ENCODE measurements at places on chromosomes 7 and 10.

DNA sequence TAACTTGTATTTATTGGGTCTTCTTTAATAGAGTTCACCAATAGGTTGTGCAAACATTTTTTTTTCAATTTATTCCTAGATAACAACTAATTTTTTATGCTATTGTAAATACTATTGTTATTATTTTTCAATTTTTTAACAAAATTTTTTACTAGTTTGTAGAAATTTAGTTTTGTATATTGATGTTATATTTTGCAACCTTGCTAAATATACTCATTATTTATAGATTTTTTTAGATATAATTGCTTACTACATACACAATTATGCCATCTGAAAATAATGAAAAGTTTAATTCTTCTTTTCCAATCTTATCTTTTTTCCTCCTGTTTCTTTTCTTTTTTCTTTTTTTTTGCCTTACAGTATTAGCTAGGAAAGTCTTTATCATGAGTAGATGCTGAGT, 216.9 kb downstream of the SLC25A13 start:
- DNase-seq = no peak

GRCh38 chr7:158446281-158446680, 141.3 kb downstream of the PTPRN2 start:
- DNase-seq = no peak

DNA sequence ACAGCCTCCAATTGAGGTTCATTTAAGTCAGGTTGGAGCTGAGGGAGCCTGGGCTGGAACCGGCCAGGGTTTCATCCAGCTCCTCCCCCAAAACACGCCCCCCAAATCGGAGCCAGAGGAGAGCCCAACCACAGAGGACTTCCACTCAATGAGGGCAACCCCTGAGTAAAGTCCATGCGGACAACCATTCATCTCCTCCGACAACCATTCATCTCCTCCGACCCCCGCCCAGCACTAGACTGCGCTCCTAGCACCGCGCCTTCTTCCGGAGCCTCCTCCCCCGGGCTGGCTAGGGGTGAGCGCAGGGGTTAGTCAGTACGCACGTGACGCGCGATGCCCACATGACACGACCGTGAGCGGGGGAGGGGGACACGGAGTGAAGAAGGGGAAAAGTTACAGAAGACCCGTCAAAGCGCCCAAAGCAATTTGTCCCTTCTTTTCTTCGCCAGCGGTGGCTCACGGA, 1.4 kb downstream of the MAGI2 start:
- peak; percentile 86 for DNase-seq

GRCh38 chr7:158512869-158513268, 74.8 kb downstream of the PTPRN2 start:
- DNase-seq = no peak

DNA sequence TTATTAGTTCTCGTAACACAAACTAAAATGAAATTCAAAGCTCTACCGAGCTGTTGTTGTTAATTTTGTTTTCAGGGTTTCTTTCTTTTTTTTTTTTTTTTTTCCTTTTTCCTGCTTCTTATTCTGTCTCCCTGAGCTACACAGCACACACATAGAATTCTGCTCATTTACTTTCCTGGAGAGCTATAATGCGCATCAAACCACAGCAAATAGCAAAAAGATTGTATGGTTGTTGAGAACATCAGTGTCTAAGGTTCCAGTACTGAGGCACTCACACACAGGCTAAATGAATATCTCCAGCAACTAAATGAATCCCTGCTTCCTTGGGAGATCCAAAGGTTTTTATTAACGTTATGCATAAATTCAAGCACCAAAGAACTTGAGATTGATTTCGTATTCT, 418.3 kb downstream of the PLXDC2 start:
- no peak for DNase-seq

DNA sequence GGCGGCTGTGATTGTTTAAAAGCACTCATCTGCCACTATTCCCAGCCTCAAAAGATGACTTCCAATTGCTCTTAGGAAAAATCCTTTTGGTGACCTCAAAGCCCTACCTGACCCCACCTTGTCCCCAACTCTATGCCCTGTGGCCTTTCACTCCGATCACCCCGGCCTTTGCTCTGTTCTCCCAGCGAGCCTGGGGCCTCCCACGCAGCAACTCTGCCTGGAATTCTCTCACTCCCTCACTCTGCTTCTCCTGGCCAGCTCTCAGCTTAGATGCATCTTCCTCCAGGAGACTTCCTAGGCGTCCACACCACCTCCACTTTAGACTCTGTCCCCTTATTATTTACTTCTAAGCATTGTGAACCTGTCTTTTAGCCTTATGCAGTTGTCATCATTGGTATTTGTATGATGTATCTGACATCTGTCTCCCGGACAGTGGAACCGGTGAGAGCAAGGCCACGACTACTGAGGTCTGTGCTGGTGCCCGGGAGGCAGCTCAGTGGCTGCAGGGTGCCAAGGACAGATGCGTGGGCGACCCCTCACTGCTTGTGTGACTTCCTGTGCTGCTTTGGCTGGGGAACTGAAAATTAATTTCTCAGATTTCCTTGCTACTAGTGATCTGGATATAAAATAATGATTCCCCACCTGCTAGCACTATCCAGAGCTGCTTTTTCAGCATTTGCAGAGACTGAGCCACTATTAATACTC, 63.0 kb downstream of the PIP4K2A start:
- DNase-seq = no peak

GRCh38 chr7:131727189-131727588, 170.8 kb upstream of the PODXL start:
- DNase-seq = no peak

- no peak for DNase-seq
Observed at GRCh38 chr10:111379534-111380187, 302.8 kb downstream of the ADRA2A start.

DNA sequence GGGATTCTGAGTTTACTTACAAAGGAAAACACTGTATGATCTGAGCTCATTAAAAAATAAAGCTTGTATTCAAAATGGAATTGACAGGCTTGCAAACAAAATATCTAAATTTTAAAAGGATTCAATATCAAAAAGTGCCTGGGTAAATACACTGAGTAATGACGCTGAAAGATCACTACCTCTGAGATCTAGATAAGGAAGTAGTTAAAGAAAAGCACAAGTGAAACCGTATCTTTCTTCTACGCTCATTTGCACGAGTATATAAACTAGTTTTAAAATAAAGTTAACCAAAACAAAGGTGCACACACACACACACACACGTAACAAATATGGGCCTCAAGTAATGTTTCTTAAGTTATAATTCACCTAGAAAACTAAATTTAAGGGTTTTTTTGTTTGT, 93.4 kb downstream of the SNX13 start:
- no peak for DNase-seq

- DNase-seq = no peak
Observed at GRCh38 chr10:11003679-11004078, 14.0 kb upstream of the CELF2 start.

GRCh38 chr10:62759599-62760175, 44.8 kb upstream of the ADO start:
- DNase-seq = no peak

DNA sequence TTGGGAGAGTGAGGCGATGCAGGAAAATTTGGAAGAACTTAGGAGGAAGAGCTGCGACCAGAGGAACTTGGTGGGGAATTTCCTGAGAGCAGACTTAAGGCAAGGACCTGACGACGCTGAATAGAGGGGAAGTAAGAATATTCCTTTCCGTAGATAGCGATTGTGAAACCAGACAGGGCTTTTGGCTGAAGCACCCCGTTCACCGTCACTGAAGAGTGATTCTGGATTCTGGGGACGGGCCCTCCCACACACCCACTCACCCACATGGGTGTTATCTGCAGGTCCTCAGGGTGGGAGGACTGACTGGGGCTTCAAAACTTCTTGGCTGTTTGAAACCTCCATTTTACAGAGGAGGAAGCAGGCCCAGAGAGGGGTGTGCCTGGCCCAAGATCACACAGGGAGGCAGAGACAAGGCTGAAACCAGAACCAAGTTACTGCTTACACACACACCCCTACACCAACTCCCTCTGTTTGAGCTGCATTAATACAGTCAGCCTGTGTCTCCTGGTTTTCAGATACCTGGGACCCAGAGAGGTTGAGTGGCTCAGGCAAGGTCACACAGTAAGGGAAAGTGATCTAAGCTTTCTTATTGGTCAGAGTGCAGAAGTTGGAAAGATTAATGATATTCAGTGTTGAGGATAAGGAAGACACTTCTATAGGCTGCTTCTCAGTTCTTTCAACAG, 37.2 kb upstream of the CDH23 start:
- no peak for DNase-seq

- DNase-seq = no peak
Observed at GRCh38 chr10:34089253-34089652, 725.8 kb downstream of the PARD3 start.

GRCh38 chr7:123131140-123131539, 68.6 kb downstream of the SLC13A1 start:
- DNase-seq = no peak

GRCh38 chr10:86293396-86293791, 73.2 kb downstream of the GRID1 start:
- no peak for DNase-seq

DNA sequence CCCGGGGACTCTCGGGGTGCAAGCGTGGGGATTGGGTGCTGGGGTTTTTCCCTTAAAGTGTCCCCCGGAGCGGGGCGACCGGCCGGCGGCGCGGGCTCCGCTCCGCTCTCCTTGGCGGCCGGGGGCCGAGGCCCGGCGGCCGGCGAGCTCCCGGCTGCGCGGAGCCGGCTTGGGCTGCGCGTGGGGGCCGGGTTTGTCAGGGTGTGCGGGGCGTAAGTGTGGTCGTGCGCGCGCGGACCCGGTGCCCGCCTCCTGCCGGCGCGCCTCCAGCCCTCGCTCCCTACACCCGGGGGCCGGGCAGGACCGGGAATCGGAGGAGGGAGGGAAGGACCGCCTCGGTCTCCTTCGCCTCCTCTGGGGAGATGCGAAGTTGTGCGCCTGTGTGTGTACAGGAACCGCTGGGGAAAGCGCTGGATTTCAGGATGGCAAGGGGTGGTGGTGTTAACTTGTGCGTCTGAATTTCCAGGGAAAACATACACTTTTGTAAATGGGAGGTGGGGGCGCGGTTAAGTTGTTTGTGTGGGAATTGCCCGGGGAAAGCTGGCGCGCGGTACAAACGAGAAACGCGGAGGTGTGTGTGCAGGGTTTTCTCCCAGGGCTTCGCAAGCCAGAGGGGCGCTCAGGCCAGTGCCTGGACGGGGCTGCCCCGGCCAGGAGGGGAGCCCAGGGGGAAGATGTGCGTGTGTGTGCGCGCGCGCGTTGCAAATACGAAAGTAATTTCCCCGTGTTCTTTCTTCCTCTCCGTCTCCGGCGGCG, 737 bp downstream of the ZMIZ1 start:
- peak; percentile 88 for DNase-seq

DNA sequence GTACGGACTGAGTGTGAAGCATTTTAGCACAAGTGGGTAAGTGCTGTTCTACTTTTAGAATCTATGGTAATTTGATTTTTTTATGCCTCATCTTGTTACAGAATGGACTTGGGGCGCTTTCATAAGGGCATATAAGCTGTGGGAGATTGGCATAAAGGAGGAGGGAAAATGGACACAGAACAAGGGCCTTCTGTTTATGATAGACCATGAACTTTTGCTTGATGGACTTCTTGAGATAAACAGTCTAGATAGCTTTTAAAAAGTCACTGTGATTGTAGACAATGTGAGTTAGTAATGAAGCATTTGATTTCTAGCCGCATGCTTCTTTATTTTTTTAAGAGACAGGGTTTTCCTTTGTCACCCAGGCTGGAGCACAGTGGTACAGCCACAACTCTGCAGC, 2.0 kb downstream of the ZSCAN21 start:
- DNase-seq = no peak

DNA sequence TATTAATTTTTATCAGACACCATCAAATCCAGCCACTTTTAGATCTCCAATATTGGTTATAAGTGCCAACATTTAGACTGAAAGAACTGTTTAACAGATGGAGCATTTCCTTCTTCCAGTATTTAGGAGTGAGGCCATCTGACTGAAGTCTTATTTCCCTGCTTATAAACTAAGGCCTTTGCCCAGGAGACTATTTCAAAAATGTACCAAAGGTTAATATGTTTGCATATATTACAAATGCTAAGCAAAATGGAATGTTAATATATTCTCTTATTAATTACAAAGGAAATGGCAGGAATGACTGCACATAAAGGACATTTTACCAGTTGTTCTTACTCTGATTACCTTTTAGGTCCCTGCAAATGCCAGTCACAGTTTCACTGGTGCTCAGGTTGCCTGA, 238.9 kb upstream of the PLXNA4 start:
- DNase-seq = no peak

DNA sequence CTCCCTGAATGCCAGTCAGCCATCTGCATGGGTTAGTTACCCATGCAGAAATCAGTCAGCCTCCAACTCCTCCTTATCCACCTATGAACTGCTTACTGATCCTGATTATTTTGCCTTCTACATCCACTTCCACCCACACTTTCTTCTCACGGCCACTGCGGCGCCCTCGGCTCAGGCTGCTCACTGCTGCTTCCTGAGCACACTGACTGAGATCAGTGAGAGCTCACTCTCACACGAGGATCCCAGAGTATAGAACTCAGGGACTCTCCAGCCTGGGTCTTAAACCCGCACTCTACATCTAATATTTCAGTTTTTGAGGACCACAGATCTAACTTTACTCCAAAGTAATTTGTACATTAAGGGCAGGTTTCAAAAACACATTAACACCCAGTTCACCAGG, 64.4 kb downstream of the GRB10 start:
- peak; percentile 33 for DNase-seq

GRCh38 chr7:44063547-44063893, 1.8 kb downstream of the PGAM2 start:
- DNase-seq = no peak

DNA sequence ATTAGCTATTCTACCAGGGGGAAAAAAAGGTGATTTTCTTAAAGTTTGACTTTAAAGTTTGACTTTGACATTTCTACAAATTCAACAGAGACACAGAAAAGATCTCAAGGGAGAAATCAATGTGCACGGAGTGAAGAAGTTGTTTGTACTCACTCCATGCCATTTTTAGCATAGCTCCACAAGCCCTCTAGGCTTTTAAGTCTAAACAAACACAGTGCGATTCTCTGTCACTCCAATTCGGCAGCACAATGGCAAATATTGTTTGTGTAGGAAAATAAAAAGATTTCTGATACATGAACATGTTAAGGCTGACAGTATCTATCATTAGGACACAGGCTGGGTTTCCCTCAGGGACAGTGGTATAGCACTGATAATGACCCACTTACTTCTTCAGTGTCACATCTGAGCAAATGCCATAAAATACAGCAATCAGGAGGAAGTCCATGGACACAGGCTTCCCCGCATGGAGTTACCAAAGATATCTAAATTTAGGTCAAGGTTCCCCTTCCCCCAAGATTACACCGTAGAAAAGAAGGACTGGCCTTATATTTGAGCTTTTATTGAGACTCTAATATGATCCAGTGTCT, 28.0 kb downstream of the GSAP start:
- DNase-seq = no peak

DNA sequence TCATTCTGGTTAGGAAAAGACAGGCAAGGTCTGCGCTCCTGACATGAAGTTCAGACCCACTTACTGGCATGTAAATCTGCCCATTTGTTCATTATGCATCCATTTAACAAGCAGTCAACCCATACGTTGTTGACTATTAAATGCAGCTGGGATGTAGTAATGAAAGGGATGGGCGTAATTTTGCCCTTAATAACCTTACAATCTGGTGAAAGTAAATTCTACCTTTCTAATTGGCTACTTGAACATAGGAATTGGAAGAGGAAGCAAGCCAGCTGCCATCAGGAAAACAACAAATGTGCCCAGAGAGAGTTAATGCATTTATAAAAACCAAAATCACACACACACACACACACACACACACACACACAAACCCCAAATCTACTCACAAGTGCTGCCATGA, 170.2 kb upstream of the PITRM1 start:
- DNase-seq = no peak
